ENCODE measurements at places on chromosomes 12 and 14.

DNA sequence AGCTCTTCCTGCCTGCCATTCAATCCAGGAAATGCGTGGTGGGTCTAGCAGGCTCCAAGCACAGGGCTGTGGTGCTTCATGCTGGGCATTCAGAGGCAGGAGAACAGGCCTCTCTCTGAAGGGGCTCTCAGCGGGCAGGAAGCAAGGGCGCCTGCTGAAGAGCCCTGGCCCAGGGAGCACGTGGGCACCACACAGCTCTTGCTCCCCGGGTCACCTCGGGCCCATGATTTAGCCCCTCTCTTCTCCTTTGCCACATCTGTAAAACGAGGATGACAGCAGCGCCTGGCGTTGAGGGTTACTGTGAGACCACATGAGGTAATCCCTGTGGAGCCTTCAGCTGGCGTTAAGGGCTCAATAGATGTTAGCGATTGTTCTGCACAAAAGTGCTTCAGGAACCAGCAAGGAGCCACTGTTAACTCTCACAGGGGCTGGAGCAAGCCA, 37.6 kb upstream of the SPTLC2 start:
- no peaks in the 10 kb centered on the region for H3K4me1 ChIP-seq
- DNase-seq = peak; percentile 72
- H3K27ac ChIP-seq = peak overlapping the region; percentile 36
- no peaks in the 10 kb centered on the region for H3K27me3 ChIP-seq
- no peak overlapping the region for H3K4me3 ChIP-seq

DNA sequence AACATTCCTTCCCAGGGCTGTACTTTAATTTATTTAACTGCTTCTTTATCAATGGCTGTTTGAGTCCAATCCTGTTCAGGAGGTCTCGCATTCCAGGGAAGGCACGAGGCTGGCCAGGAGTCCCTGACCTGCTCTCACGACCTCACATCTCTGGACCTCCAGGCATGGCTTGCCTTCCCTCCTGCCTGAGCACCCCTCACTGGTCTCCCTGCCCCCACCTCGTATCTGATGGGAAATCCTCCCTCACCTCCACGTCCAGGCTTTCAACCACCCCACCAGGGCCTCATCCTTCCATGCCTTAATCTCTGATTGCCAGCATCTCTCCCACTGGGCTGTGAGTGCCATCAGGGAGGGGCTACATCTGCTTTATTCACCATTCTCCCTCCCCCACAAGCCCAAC, 29.0 kb downstream of the PRKAB1 start:
- no peaks in the 10 kb centered on the region for H3K27me3 ChIP-seq
- peak; percentile 60 for DNase-seq
- H3K4me1 ChIP-seq = no peaks in the 10 kb centered on the region

- H3K36me3 ChIP-seq = peaks cover under 1% of the 10 kb centered on the region
- H3K27me3 ChIP-seq = no peaks in the 10 kb centered on the region
- no peak for DNase-seq
- no peaks in the 10 kb centered on the region for H3K4me1 ChIP-seq
Measured at GRCh38 chr14:54396183-54396492, 669 bp upstream of the CDKN3 start.

- H3K27me3 ChIP-seq = no peaks in the 10 kb centered on the region
- peaks cover 4% of the 10 kb centered on the region for H3K4me1 ChIP-seq
- no peak overlapping the region for H3K4me3 ChIP-seq
- DNase-seq = no peak
Measured at GRCh38 chr12:98701166-98701565, 56.1 kb downstream of the APAF1 start.

DNA sequence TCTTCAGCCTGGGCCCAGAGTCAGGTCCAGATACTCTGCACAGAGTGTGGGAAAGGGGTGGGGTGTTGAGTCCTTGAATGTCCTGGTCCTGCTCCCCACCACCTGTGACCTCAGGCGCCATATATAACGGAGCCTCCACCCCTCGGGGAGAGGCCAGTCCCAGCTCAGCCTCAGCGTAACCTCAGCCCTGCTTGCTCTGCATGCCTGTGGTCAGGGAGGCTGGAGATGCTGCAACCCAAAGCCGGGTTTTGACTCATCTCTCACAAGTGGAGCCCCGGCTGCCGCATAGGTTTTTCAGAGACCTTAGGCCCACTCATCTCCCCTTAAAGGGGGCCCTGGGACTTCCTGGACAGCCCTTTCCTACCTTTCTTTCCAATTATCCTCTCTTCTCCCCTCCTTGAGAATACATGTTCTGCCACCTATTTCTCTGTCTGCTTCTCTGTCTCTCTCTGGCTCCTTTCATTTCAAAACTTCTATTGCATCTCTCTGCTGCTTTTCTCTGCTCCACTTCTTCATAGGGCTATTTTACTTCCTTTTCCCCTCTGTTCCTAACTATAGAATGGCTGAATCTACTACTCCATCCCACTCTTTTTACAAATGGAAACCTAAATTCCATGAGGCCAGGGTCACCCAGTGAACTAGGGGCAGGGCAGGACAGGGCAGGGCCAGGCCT, 1.2 kb downstream of the ITGB7 start:
- no peak overlapping the region for H3K4me3 ChIP-seq
- no peak overlapping the region for H3K27ac ChIP-seq
- H3K36me3 ChIP-seq = no peaks in the 10 kb centered on the region
- no peaks in the 10 kb centered on the region for H3K4me1 ChIP-seq

- DNase-seq = no peak
- H3K27me3 ChIP-seq = no peaks in the 10 kb centered on the region
- no peaks in the 10 kb centered on the region for H3K36me3 ChIP-seq
- H3K4me1 ChIP-seq = no peaks in the 10 kb centered on the region
Measured at GRCh38 chr14:61337893-61338292, 16.5 kb downstream of the PRKCH start.

DNA sequence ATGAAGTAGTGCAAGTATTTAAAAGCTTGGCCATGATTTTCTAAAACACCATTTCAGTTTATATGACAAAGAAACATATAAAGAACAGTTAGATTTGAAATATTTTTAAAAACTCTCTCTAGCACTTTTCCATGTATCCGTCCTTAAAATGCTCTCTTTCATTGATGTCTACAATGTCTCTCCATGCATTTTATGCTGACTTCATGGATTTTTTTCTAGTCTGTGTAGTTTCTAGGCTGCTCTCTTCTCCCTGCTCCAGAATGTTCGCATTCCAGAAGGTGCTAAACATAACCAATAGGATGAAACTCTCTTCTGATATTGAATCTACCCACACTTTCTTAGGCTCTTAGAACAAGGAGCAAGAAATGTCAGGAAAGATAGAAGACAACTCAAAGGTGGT, 124.8 kb downstream of the PLCZ1 start:
- H3K4me1 ChIP-seq = peaks cover 9% of the 10 kb centered on the region
- no peak for DNase-seq
- no peaks in the 10 kb centered on the region for H3K36me3 ChIP-seq
- no peaks in the 10 kb centered on the region for H3K27me3 ChIP-seq
- no peak overlapping the region for H3K4me3 ChIP-seq
- no peak overlapping the region for H3K27ac ChIP-seq

DNA sequence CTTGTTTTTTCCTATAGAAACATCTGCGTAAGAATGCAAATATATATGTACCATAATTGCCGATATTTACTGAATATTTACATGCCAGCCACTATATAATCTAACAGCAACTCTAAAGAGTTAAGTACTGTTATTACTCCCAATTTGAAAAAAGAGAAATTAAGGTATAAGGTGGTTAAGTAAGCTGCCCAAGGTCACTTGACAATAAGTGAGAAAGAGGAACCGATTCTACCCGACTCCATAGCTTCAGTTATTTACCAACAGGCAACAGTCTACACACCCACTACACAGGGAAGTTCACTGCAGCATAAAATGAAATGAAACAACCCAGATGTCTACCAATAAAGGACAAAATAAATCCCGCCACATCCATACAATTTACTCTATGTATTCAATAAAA, 1.1 kb downstream of the MIS18BP1 start:
- no peaks in the 10 kb centered on the region for H3K27me3 ChIP-seq
- H3K4me1 ChIP-seq = no peaks in the 10 kb centered on the region
- no peak for DNase-seq

DNA sequence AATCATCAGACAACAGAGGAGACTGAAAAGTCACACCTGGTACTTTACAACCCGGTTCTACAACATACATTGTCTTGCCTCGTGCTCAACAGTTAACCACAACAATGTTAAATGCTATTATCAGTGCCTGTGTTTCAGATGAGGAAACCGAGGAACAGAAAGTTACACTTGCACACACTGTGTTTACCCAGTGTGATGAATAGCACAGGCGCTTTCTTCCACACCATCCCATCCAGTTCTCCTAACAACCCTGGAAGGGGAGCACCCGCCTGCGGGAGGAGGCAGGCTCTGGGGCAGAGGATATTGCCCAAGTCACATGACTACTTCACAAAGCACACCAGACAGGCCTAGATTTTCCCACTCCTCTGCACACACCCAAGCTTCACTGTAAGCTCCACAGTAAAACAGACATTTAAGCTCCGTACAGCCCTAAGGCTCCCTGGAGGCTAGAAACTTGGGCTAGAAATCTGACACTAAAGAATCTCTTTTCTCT, 21.8 kb downstream of the NCKAP5L start:
- H3K27me3 ChIP-seq = no peaks in the 10 kb centered on the region
- no peak overlapping the region for H3K4me3 ChIP-seq
- H3K4me1 ChIP-seq = peaks cover 21% of the 10 kb centered on the region
- peaks cover 11% of the 10 kb centered on the region for H3K36me3 ChIP-seq

GRCh38 chr12:69913526-69913925, 88.5 kb downstream of the MYRFL start:
- H3K36me3 ChIP-seq = no peaks in the 10 kb centered on the region
- H3K4me1 ChIP-seq = peaks cover 3% of the 10 kb centered on the region
- H3K4me3 ChIP-seq = no peak overlapping the region
- no peak overlapping the region for H3K27ac ChIP-seq
- DNase-seq = no peak

DNA sequence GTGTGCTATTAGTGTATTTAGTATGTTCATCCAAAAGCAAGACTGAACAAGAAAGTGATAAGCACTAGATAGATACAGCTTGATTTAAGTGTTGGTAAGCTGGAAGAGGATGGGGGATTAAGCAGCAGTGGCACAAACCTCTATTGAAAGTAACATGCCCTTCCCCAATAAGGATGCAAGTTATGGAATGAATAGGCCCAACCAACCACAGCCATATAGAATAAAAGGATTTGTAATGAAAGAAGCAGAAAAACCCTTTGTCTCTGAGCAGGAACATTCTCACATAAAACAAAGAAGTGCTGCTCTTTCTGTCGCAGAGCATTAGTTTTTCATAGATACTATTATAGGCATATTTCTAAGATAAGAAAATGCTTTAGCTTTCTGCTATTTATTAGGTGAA, 310.7 kb downstream of the IPO8 start:
- no peak for DNase-seq
- no peaks in the 10 kb centered on the region for H3K27me3 ChIP-seq
- no peak overlapping the region for H3K27ac ChIP-seq

GRCh38 chr12:42364692-42365091, 38.7 kb downstream of the PPHLN1 start:
- H3K27me3 ChIP-seq = no peaks in the 10 kb centered on the region
- DNase-seq = peak; percentile 72
- H3K36me3 ChIP-seq = peaks cover 22% of the 10 kb centered on the region
- no peak overlapping the region for H3K4me3 ChIP-seq
- H3K27ac ChIP-seq = no peak overlapping the region
- H3K4me1 ChIP-seq = no peaks in the 10 kb centered on the region

GRCh38 chr14:99229654-99230207, 42.3 kb downstream of the BCL11B start:
- DNase-seq = no peak
- H3K4me1 ChIP-seq = peaks cover 22% of the 10 kb centered on the region
- H3K4me3 ChIP-seq = no peak overlapping the region
- H3K27ac ChIP-seq = no peak overlapping the region
- H3K27me3 ChIP-seq = no peaks in the 10 kb centered on the region

DNA sequence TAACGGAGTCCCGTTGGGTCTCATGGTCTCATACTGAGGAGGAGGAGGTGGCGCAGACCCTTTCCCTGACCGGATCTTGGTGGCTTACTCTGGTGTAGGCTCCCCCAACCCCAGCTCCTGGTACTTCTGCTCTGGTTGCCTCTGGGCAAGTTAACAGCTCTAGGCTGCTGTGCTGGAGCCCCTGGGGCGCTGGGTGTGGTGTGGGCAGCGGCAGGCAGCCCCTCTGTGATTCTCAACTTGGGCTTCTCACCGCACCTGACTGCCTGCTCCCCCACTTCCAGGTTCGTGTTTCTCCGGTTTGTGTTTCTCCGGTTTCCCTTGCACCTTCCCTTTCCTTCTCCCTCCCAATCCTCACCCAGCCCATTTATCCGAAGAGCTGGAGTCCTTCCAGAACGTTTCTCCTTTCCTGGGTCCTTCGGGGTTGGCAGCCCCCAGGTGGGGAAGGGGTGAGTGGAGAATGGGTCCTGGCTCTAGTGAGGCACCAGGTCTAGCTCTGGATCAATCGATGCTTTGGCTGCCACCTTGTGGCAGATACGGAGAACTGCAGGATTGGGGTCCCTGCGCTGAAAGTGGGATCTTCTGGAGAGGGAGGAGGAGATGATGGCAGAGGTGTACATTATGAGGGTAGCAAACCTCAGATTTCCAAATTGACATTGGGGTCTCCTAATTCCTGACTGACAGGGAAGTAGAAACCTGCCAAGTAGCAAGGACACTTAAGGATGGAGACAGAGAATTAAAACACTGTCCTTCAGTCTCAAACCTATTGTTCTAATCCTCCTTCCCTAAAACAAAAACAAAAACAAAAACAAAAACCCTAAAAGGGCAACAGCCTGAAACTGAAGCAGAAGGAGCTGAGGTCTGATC, 8.3 kb downstream of the CISTR start:
- no peak overlapping the region for H3K27ac ChIP-seq
- H3K27me3 ChIP-seq = peaks cover 96% of the 10 kb centered on the region
- H3K36me3 ChIP-seq = no peaks in the 10 kb centered on the region
- no peaks in the 10 kb centered on the region for H3K4me1 ChIP-seq

GRCh38 chr12:51449580-51450246, 25.1 kb downstream of the SLC4A8 start:
- no peak overlapping the region for H3K27ac ChIP-seq
- no peak for DNase-seq
- peaks cover 10% of the 10 kb centered on the region for H3K4me1 ChIP-seq
- no peaks in the 10 kb centered on the region for H3K36me3 ChIP-seq

GRCh38 chr14:75081660-75082229, 12.3 kb downstream of the ZC2HC1C start:
- peaks cover 2% of the 10 kb centered on the region for H3K4me1 ChIP-seq
- no peak overlapping the region for H3K4me3 ChIP-seq
- DNase-seq = no peak
- peaks cover 33% of the 10 kb centered on the region for H3K36me3 ChIP-seq
- H3K27ac ChIP-seq = no peak overlapping the region
- H3K27me3 ChIP-seq = no peaks in the 10 kb centered on the region

DNA sequence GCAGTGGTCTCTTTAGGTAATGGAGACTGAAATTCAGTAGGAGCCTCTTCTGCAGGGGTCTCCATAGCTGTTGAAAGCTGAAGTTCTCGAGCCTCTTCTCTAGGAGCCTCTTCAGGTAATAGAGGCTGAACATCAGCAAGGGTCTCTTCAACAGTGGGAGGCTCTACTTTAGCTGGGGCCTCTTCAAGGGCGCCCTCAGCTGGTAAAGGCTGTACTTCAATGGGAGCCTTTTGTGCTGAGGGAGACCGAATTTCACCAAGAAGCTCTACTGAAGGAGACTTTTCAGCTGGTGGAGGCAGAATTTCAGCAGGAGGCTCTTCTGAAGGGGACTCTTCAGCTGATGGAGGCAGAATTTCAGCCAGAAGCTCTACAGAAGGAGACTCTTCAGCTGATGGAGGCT, 1.5 kb downstream of the FSCB start:
- no peak overlapping the region for H3K4me3 ChIP-seq
- peak; percentile 73 for DNase-seq
- H3K4me1 ChIP-seq = no peaks in the 10 kb centered on the region
- no peaks in the 10 kb centered on the region for H3K36me3 ChIP-seq
- H3K27me3 ChIP-seq = no peaks in the 10 kb centered on the region

All from endodermal cell (in vitro differentiated cells).